ENCODE measurements at places on chromosomes 1 and 21.

DNA sequence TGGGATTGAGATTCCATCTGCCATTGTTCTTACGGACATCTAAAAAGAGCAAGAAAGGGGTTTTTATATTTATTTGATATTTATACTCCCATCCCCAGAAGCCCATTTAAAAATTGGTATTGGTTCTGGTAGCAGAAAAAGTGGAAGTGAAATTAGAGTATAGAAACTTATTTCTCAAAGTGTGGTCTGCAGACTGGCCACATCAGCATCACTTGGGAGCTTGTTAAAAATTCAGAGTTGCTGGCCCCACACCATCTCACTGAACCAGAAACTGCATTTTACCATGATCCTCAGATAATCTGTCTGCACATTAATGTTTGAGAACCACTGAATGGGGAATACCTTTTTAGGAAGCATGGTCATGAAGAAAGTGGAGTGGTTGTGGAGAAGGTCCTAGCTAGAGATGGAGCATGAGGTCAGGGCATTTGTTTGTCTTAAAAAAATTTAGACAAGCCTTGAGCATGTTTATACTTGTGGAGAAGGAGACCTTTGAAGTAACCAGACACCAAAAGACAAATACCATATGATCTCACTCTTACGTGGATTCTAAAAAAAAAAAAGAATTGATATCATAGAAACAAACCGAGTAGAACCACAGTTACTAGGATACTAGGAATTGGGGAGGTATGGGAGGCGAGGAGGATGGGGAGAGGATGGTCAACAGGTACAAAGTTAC, 116.3 kb downstream of the ST6GALNAC3 start:
- no peak for DNase-seq

GRCh38 chr1:47894410-47895278, 102.5 kb downstream of the TRABD2B start:
- peak; percentile 75 for DNase-seq

GRCh38 chr1:203839081-203839480, 22.3 kb upstream of the SNRPE start:
- DNase-seq = no peak

DNA sequence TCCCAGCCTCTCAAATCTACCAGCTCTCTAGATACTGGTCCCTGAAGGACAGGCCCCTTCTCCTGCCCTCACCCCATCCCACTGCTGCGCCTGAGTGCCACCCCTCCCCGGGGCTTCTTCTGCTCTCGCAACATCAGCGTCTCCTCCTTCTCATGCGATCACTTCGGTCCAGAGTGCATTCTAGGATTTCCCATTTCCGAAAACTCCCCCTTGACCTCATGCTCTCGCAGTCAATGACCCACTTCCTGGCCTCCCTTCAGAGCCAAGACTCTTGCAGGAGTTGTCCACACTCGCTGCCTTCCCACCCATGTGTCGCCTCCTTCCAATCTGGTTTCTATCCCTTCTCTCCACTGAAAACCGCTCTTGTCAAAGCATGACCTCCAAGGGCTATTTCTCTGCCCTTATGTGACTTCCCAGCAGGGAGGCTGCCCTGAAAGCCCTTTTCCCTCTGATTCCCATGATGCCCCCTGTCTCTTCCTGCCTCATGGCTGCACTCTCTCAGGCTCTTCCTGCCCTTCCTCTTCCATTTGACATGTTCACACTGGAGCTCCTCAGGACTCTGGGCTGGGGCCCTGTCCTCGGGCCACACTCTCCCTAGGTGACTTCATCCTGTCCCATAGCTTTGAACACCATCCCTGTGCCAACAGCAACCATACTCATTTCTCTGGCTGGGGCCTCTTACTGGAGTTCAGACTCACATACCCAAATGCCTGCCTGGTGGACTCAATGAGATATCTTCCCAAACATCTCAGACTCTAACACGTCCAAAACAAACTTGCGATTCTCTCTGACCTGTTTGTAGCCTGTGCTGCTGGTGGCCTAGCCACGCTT, 46.0 kb downstream of the LDLRAD2 start:
- DNase-seq = no peak

- DNase-seq = no peak
Observed at GRCh38 chr1:153805886-153806719, 30.9 kb downstream of the SLC27A3 start.

DNA sequence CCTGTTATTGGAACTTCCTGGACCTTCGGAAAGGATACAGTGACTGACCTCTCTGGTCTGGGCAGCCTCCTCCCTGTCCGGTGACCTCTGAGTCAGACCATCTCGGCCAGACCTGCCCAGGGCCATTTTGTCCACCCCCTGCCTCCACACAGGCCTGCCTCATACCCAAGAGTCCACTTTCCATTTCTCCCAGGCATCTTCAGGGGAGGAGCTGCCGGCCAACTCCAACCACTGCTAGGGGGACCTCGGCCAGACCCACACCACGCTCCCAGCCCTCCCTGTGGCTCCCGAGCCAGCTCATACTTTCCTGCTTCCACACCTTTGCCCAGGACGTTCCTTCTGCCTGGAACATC, 29.5 kb upstream of the RUNX3 start:
- DNase-seq = peak; percentile 14

DNA sequence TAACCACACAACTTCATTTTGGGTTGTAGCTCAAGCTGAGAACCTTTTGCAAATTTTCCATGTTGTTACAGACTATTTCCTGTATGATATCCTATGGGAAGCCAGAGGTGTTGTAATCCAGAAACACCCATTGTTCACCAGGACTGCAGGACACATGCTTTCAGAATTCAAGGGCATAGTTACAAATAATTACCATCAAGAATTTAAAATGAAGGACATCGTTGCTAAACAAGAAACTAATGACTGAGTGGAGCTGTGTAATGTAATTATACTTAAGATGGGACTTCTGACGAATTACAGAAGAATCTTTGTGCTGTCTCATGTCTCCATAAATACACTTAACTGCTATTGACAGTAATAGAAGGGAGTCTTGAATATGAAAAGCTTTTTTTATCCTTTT, 47.6 kb upstream of the HOOK1 start:
- DNase-seq = no peak

- peak; percentile 39 for DNase-seq
Observed at GRCh38 chr1:26991310-26992116, 2.0 kb upstream of the TRNP1 start.

GRCh38 chr1:53271446-53272090, 33.2 kb upstream of the MAGOH start:
- DNase-seq = no peak

DNA sequence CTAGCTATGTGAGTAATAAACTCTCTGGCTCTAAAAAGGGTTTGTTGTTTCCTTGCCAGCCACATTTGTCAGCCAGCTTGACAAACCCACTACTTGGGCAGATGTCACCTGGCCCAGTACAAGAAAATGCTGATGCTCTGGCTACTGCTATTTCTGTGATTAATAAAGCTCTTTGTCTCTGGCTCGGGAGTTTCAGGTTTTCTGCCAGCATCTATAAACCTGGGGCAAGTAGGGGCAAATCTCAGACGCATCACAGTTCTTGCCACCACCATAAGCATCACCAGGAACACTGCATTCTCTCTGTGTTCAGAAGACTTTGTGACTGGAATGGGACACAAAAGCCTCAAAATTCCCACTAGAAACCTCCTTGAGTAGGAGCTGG, 2.5 kb downstream of the ITLN2 start:
- no peak for DNase-seq

DNA sequence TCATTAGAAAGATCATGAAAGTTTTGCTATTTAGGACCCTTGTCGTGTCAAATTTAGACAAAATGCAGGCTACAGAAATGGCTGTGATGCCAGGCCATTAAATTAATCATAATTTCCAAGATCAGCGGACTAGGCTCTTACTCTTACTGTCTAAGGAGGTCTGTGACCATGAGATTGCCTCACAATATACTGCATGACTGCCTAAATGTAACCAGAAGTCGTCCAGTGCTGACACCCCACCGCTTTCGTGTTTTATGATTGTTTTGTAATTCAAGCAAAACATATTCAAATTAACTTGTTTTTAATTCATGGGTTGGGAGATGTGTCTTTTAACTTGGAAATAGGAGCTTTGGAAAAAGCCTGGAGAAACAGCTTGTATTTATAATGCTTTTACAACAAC, 947.5 kb downstream of the BRINP3 start:
- no peak for DNase-seq

DNA sequence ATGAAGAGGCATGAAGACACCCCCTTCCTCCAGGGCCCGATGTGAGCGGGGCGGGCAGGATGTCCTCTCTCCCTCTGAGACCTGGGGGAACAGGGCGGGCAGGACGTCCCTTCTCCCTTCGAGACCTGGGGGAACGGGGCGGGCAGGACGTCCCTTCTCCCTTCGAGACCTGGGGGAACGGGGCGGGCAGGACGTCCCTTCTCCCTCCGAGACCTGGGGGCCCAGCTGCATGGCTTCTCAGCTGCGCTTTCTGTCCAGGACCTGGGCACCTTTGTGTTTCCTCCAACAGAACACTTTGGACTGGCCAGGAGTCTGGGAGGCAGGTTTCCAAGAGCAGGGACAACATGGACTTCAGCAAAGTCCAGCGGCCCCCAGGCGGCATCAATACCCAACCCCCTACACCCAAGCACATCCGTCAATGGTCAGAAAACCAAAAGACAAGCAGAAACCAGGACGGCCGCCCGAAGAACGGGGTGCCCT, 30.8 kb upstream of the ADARB1 start:
- DNase-seq = no peak

DNA sequence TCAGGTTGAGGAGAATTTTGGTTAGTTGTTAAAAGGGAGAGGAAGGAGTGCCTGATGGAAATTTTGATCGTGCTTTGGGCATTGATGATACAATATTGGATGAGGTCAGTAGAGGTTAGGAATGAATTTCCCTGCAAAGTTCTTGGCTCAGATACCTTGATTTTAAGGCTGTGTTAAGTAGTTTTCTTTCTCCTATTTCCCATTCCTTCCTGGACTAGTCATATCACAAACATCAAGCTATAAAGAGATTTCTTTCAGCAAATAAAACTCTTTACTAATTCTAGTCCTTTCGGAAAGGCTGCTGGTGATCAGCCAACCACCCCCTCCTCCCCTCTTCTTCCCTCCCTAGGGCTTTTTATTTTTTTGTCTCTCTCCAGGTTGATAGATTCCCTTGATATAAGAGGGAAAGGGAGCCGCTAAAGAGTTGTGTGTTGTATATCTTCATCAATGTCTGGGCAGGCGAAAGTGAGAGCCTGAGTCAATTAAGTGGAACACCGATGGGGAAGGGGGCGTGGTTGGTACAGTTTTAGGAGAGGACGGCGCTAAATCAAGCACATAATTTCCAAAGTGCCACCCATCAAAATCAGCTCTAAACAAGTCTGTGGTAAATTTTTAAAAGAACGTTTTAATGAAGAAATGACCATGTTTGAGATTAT, 100.1 kb upstream of the PLXNA2 start:
- DNase-seq = no peak

DNA sequence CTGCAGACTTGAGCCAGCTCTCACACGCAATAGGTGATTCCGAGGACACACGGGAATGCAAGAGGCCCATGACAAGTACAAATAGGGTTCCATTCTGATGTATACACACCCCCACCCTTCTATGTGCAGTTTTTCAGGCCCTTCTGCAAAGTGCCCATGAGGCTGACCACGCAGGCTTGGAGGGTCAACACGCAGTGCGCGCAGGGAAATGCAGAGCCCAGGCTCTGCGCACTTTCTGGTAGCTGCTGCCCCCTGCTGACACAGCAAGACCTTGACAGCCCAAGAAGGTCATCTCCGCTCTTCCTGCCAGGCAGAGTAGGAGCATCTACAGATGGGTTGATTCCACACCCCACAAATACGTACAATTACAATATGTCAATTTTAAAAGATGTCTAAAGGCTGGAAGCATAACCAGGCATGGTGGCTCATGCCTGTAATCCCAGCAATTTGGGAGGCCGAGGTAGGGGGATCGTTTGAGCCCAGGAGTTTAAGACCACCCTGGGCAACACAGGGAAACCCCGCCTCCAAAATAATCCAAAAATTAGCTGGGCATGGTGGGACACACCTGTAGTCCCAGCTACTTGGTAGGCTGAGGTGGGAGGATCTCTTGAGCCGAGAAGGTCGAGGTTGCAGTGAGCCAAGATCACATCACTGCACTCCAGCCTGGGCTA, 18.5 kb downstream of the SH3BP5L start:
- DNase-seq = no peak

Measured in RWPE2 (cell line).